ENCODE measurements at places on chromosomes 12 and 14. TPM values are rescaled to one million over a fixed set of nuclear protein-coding genes. Genes with fewer than 3 reads are reported as not detected.

DNA sequence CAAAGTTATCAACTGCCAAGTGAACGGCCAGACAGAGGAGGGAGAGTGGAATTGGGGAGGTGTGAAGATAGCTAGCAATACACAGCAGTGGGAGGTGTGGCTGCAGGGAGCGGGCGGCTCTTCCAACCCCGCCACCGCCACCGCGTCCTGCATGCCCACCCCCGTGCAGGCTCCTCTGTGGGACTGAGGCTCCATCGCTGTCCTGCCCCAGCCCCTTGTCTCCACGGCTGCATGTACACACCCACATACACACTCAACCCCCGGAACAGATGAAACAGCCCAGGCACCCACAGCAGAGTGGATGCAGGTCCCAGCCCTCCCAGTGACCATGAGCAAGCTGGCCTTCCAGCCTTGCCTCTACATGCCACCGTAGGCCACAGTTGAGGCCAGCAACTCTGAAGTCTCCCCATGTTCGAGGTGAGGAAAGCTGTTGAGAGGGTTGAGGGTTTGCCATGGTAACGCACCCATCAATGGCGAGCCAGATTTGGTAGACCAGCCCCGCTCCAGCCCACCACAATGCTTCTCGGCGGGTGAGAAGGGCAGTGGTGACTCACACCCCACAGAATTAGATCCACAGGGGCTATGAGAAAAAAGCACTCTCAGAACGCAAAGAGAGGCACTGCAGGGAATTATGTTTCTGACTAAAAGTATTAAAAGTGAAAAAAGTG lies 39.3 kb downstream of the PITPNM2 start:
- peak; percentile 53 for DNase-seq

- no peak for DNase-seq
Observed at GRCh38 chr14:100449225-100449987, 126.3 kb downstream of the SLC25A47 start.

- DNase-seq, result no peak
Observed at GRCh38 chr14:66137081-66137480, 349.1 kb upstream of the CCDC196 start.

DNA sequence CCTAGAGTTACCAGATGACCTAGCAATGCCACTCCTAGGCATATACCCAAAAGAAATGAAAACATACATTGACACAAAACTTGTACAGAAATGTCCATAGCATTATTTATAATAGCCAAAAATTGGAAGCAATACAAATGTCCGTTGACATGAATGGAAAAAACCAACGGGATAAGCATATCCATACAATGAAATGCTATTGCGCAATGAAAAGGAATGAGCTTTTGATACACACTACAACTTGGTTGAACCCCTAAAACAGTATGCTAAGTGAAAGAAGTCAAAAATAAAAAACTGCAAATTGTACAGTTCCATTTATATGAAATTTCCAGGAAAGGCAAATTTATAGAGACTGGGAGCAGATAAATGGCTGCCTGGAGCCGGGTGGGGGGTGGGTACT lies 90.6 kb upstream of the G2E3 start:
- no peak for DNase-seq

GRCh38 chr12:101866615-101867373 lies 10.6 kb upstream of the DRAM1 start:
- DNase-seq, result no peak

GLIPR1L1 gene
- not detected for total RNA-seq

DNA sequence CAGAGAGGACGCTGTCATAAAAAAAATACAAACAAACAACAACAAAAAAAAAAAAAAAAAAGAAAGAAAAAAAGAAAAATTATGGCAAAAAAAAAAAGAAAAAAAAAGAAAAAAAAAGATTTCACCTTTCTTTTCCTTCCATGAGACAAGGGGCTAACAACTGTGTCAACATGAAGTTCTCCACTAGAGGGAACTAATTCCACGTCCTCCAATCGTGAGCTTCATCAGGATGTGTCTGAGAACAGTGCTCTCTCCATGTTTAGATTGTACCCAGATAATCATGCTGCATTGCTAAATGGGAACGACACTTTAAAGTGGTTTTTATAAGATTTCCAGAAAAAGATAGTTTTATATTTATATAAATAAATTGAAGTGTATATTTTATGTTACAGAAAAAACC lies 96.2 kb upstream of the PTPRB start:
- DNase-seq, result peak; percentile 49

DNA sequence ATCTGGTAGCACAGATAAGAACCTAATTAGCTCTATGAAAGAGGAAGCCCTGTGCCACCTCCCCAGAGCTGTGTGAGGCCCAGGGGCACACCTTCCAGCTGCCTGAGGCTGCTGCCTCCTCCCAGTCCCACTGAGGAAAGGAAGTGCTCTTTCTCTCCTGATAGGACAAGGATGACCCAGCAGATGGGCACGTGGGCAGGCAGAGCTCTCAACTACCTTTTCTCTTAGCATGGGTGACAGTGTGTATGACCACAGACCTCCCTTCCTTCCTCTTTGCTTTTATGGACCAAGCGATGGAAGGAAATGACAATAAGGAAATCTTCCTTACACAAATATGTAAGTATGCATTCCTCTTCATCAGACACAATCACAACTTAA lies 127.6 kb upstream of the AMIGO2 start:
- peak; percentile 35 for DNase-seq

DNA sequence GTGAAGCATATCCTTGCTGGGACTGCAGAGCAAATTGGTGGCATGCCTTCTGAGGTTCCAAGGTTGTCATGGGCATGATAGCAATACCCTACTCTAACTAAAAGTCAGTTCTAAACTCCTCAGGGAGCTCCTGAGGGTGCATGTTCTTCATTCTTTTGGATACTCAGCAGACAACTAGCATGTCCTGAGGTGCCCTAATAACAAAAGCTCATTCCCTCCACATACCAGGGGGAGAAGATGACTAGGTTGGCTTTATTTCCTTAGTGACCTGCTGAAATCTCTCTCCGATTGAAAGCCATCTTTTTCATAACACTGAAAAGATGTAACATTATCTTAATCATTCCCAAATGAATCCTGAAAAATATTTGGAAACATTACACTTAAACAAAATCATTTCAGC lies 188.7 kb upstream of the IGF1 start:
- DNase-seq, result no peak

DNA sequence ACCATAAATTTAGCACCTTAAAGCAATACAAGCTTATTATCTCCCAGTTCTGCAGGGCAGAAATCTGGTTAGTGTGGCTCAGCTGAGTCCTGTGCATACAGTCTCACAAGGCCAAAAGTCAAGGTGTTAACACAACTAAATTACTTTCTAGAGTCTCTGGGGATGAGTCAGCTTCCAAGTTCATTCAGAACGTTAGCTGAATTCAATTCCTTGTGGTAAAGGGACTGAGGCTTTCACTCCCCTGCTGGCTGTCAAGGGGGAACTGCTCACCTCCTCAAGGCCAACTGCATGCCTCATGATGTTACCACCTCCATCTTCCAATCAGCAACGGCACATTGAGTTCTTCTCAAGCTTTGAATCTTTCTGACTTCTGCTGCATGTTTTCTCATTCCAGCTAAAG lies 27.6 kb downstream of the EML5 start:
- DNase-seq, result no peak

Data from natural killer cell (primary cell).